ENCODE measurements at places on chromosomes 2 and 18. TPM values are rescaled to one million over a fixed set of nuclear protein-coding genes. Genes with fewer than 3 reads are reported as not detected.
A peak's percentile ranks its signal among the peaks of the same experiment; 100 is the strongest.

MC4R gene
- not detected for total RNA-seq

PLEK gene
- 11.7 TPM for total RNA-seq

- no peaks in the 10 kb centered on the region for H3K36me3 ChIP-seq
- no peaks in the 10 kb centered on the region for H3K27me3 ChIP-seq
- DNase-seq, result no peak
- no peak overlapping the region for H3K27ac ChIP-seq
- H3K4me3 ChIP-seq, result no peak overlapping the region
Measured at GRCh38 chr2:11177871-11178690, 22.8 kb downstream of the SLC66A3 start.

RAMP1 gene
- total RNA-seq, result 8.2 TPM

GRCh38 chr2:206548383-206548782 lies 93.9 kb upstream of the FAM237A start:
- H3K27me3 ChIP-seq, result no peaks in the 10 kb centered on the region
- no peak overlapping the region for H3K27ac ChIP-seq
- H3K4me3 ChIP-seq, result no peak overlapping the region
- H3K4me1 ChIP-seq, result no peaks in the 10 kb centered on the region

CGREF1 gene
- total RNA-seq, result 16.4 TPM

CCDC141 gene
- total RNA-seq, result 11.7 TPM

- H3K36me3 ChIP-seq, result no peaks in the 10 kb centered on the region
- H3K4me1 ChIP-seq, result no peaks in the 10 kb centered on the region
- H3K27me3 ChIP-seq, result no peaks in the 10 kb centered on the region
- H3K4me3 ChIP-seq, result no peak overlapping the region
- H3K27ac ChIP-seq, result no peak overlapping the region
- no peak for DNase-seq
Measured at GRCh38 chr2:181949047-181949446, 36.6 kb upstream of the PPP1R1C start.

- no peak for DNase-seq
- no peak overlapping the region for H3K27ac ChIP-seq
- H3K36me3 ChIP-seq, result no peaks in the 10 kb centered on the region
Measured at GRCh38 chr2:212843409-212844199, 305.0 kb upstream of the ERBB4 start.

- DNase-seq, result no peak
- H3K4me3 ChIP-seq, result no peak overlapping the region
- no peaks in the 10 kb centered on the region for H3K4me1 ChIP-seq
- no peaks in the 10 kb centered on the region for H3K36me3 ChIP-seq
- no peak overlapping the region for H3K27ac ChIP-seq
- H3K27me3 ChIP-seq, result no peaks in the 10 kb centered on the region
Measured at GRCh38 chr2:226690461-226691024, 109.1 kb downstream of the IRS1 start.

GRCh38 chr2:132392221-132392620 lies 24.4 kb upstream of the GPR39 start:
- no peaks in the 10 kb centered on the region for H3K4me1 ChIP-seq
- no peaks in the 10 kb centered on the region for H3K36me3 ChIP-seq
- H3K4me3 ChIP-seq, result no peak overlapping the region
- DNase-seq, result no peak
- no peaks in the 10 kb centered on the region for H3K27me3 ChIP-seq
- H3K27ac ChIP-seq, result no peak overlapping the region

DNA sequence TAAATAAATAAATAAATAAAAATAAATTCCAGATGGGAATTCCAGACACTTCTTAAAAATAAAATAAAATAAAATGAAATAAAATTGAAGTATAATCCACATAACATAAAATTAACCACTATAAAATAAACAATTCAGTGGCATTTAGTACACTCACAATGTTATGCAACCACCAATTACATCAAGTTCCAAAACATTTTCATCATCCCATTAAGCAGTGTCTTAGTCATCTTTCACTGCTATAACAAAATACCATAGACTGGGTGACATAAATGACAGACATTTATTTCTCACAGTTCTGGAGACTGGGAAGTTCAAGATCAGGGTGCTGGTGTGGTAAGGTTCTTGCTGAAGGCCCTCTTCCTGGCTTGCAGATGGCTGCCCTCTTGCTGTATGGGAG lies 22.6 kb upstream of the PROKR1 start:
- no peak overlapping the region for H3K27ac ChIP-seq
- H3K27me3 ChIP-seq, result no peaks in the 10 kb centered on the region
- DNase-seq, result no peak

DNA sequence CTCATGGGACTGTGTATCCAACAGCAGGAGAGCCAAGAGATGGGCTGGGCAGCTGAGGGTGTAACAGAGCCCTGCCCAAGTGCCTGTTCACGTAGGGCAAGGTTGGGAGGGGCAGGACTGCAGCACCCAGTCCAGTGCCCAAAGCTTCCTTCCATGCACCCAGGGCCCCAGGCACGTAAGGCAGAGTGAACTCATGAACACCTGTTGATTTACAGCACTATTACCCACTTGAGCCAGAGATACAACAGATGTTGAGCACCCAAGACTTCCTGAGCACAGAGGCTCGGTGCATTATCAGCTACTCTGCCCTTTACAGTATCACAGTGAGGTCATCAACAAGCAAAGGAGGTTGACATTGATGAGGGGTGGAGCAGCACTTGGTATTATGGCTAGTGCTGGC lies 50.2 kb upstream of the FHL2 start:
- no peak overlapping the region for H3K27ac ChIP-seq
- DNase-seq, result no peak
- H3K4me3 ChIP-seq, result no peak overlapping the region
- no peaks in the 10 kb centered on the region for H3K27me3 ChIP-seq
- H3K4me1 ChIP-seq, result no peaks in the 10 kb centered on the region
- H3K36me3 ChIP-seq, result no peaks in the 10 kb centered on the region

GRCh38 chr2:191543708-191544107 lies 134.2 kb upstream of the NABP1 start:
- DNase-seq, result no peak
- H3K4me3 ChIP-seq, result no peak overlapping the region
- no peaks in the 10 kb centered on the region for H3K27me3 ChIP-seq
- H3K27ac ChIP-seq, result no peak overlapping the region

ALS2 gene
- total RNA-seq, result 28.4 TPM

RBMS1 gene
- total RNA-seq, result 81.3 TPM

GRCh38 chr18:46910856-46911255 lies 6.5 kb downstream of the PIAS2 start:
- H3K36me3 ChIP-seq, result no peaks in the 10 kb centered on the region
- DNase-seq, result no peak
- no peaks in the 10 kb centered on the region for H3K4me1 ChIP-seq
- H3K4me3 ChIP-seq, result no peak overlapping the region
- no peak overlapping the region for H3K27ac ChIP-seq
- H3K27me3 ChIP-seq, result no peaks in the 10 kb centered on the region

DNA sequence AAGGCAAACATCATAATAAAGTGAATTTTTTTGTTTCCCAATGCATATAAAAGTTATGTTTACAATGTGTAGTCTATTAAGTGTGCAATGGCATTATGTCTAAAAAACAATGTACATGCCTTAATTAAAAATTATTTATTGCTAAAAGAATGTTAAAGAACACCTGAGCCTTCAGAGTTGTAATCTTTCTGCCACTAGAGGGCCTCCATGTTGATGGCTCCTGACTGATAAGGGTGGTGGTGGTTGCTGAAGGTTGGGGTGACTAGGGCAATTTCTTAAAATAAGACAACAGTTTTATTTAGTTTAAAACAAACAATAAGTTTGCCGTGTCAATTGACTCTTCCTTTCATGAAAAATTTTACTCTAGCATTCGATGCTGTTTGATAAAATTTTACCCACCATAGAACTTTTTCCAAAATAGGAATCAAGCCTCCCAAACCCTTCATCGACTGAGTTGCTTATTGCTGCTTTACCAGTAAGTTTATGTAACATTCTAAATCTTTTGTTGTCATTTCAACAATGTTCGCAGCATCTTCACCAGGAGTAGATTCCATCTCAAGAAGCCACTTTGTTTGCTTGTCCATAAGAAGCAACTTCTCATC lies 32.3 kb downstream of the MAP3K2 start:
- no peaks in the 10 kb centered on the region for H3K4me1 ChIP-seq
- no peak overlapping the region for H3K27ac ChIP-seq
- no peak overlapping the region for H3K4me3 ChIP-seq
- H3K27me3 ChIP-seq, result no peaks in the 10 kb centered on the region
- H3K36me3 ChIP-seq, result no peaks in the 10 kb centered on the region

NEDD4L gene
- total RNA-seq, result 106 TPM

DNA sequence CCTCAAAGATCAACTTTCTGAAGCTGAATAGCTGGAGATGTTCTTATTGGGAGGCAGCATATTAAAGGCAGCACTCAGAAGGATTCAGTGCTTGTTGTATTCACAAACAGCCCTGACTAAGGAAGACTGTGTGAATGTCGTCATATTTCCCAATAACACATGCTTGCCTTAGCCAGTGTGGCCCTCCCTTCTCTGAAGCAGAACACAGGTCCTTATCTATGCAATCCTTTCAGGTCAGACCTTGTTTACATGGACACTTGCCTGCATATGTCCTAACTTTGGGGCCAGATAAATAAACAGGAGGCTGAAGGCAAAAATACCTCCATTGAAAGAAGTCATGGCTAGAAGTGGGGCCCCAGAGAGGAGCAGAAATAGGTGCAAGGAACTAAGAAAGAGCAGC lies 97.2 kb downstream of the SLC4A3 start:
- DNase-seq, result no peak
- no peaks in the 10 kb centered on the region for H3K27me3 ChIP-seq
- H3K27ac ChIP-seq, result no peak overlapping the region
- no peak overlapping the region for H3K4me3 ChIP-seq

DNA sequence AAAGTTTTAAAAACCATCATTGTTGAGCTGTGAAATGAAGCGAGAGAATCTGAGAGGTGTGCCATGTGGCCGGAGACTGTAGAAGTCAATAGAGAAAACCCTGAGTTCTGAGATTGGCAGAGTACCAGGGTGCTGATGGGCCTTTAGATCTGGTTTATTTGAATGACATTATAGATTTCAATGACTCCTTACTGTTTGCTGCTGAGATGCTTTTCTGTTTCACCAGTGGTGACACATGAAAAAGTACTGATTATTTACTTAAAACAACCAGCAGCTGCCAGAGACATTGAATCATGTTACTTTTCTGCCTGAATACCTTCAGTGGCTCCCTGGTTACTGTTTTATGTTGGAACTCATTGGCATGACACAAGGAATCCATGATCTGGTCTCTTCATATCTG lies 602.7 kb upstream of the ZNF804A start:
- no peaks in the 10 kb centered on the region for H3K36me3 ChIP-seq
- H3K27me3 ChIP-seq, result no peaks in the 10 kb centered on the region
- H3K4me1 ChIP-seq, result no peaks in the 10 kb centered on the region
- H3K4me3 ChIP-seq, result no peak overlapping the region
- DNase-seq, result no peak

GCKR gene
- total RNA-seq, result 3.9 TPM

TRABD2A gene
- 7.4 TPM for total RNA-seq

KCNG3 gene
- not detected for total RNA-seq

DNA sequence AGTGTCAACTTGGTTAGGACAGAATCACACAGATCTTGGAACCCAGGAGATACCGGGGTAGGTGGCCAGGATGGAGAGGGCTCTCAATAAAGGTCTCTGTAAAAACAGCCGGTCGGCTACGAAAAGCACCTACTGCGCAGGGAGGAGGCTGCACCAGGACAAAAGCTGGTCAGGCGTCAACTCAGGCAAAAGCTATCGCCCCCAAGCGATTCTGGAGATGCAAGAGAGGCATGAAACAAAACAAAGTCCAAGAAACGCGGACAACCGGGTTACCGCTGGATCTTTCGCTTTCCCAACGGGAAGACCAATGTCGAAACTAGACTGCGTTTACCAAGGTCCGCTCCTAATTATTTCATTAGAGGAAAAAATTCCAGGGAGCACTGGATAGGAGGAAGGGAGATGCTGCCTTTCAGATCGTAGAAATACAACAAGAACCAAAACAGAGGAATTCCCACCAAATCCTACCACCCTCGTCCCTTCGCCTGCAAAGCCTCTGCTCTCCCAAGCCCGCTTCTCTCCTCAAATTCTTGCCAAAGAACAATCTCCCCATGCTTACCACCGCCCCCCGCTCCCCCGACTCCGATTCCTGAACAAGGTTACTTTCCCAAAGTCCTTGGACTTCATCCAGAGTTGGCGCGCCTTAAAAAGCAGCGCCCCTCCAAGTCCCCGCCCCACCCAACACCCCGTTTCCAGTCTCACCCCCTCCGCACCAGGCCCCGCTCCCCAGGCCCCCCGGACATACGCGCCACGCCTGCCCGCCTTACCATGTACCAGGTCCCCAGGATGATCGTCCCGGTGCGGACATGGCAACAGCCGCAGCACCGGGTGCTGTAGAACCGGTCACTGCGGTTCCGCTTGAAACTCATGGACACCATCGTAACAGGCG lies 539 bp downstream of the LAPTM4A start:
- H3K4me3 ChIP-seq, result peak overlapping the region; percentile 95
- no peaks in the 10 kb centered on the region for H3K27me3 ChIP-seq

DNA sequence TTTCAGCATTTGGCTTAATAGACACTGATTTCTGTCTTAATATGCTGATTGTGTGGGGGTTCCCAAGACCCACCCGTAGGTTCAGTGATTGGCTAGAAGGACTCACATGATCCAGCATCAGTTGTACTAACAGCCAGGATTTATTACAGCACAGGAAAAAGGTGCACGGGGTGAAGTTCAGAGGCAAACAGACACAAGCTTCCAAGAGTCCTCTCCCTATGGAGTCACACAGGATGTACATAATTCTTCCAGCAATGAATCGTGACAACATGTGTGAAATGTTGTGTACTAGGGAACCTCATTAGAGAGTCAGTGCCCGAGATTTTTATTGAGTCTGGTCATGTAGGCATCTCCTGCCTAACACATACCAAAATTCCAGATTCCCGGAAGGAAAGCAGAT lies 52.8 kb downstream of the GALNT1 start:
- no peak overlapping the region for H3K4me3 ChIP-seq
- no peak overlapping the region for H3K27ac ChIP-seq
- no peaks in the 10 kb centered on the region for H3K27me3 ChIP-seq
- no peak for DNase-seq
- no peaks in the 10 kb centered on the region for H3K36me3 ChIP-seq
- no peaks in the 10 kb centered on the region for H3K4me1 ChIP-seq

ANKRD30BL gene
- total RNA-seq, result not detected

STK11IP gene
- 15.7 TPM for total RNA-seq

MIB1 gene
- total RNA-seq, result 37.7 TPM

PLGLB1 gene
- total RNA-seq, result not detected

ASAP2 gene
- total RNA-seq, result 21.0 TPM

DNA sequence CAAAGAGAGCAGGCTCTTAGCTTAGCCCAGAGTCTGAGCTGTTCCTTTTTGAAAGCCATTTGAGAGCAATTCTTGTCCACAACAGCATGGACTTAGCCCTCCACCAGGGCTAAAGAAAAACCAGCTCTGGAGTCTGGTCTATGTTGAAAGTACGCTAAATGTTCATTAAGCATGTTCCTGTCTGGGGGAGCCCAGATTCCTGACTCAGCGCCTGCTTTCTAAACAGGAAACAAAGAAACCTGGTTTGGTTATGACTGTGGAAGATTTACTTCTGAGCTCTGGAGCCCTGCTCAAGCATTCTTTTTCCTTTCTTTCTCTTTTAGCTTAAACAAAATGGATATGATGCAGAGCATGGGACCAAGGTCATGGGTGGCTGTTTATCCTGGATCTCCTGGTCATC lies 279.8 kb downstream of the RBM43 start:
- H3K27ac ChIP-seq, result no peak overlapping the region
- H3K36me3 ChIP-seq, result no peaks in the 10 kb centered on the region
- H3K4me3 ChIP-seq, result no peak overlapping the region

C2orf92 gene
- 11.2 TPM for total RNA-seq

NEU4 gene
- 0.44 TPM for total RNA-seq

GRCh38 chr2:24702800-24703199 lies 90.4 kb downstream of the PTRHD1 start:
- H3K4me1 ChIP-seq, result no peaks in the 10 kb centered on the region
- no peak overlapping the region for H3K4me3 ChIP-seq
- H3K27ac ChIP-seq, result no peak overlapping the region
- no peaks in the 10 kb centered on the region for H3K27me3 ChIP-seq
